SJCRH30 (cell line): ENCODE measurements at places on chromosomes 11 and 22.

GRCh38 chr22:41589391-41590241, at the start of gene PMM1:
Gene PMM1 (minus strand): TSS chr22:41589840. CDS start chr22:41589805, 35 bp downstream.
- H3K27ac ChIP-seq: peak within 1 kb of the TSS; percentile 21; the same call in 1 of the 2 replicates
- DNase-seq: peak; percentile 100

GRCh38 chr11:131885431-131885830, 515.0 kb downstream of the NTM start:
- no peak overlapping the region for H3K27ac ChIP-seq
- no peak for DNase-seq
- H3K36me3 ChIP-seq: no peaks in the 10 kb centered on the region
- no peaks in the 10 kb centered on the region for H3K4me1 ChIP-seq
- H3K27me3 ChIP-seq: no peaks in the 10 kb centered on the region

- no peaks in the 10 kb centered on the region for H3K27me3 ChIP-seq
- H3K4me1 ChIP-seq: peaks cover 8% of the 10 kb centered on the region
- DNase-seq: no peak
- no peaks in the 10 kb centered on the region for H3K36me3 ChIP-seq
Observed at GRCh38 chr22:46663001-46663400, 42.8 kb downstream of the GRAMD4 start.

DNA sequence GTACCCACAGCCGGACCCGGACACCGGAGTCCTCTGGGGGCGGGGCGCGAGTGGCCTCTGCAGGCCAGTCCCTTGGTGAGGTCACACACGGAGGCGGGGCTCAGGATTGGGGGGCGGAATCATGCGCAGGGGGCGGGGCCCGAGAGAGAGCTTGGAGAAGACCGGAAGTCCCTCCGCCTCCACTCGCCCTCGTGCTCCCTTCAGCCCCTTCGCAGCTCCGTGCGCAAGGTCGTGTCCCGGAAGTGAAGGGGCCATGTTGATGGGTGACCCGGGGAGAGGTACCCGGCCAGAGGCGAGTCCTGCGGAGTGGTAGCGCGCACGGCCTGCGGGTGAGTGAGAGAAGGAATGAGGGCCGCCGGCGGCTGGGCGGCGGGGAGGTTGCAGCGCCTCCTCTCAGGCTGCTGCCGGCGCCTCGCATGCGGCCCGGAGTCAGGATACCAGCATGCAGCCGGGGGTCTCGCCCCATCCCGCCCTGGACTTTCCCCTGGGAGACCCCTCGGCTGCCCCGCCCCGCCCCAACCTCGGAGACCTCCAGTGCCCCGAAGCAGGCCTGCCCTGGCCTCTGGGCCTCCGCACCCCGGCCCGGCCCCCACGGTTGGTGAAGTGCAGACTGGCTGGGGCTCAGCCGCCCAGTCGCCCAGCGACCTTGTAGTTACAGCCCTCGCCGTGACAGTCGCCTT, at the start of gene MIEF1:
TSS of gene MIEF1 (plus strand) at position 182 of the 680 bp plus-strand sequence. CDS start 9,005 bp downstream, outside the sequence.
- H3K27me3 ChIP-seq: no peaks in the 10 kb centered on the region
- H3K4me3 ChIP-seq: peak within 1 kb of the TSS; percentile 87
- peaks cover 8% of the 10 kb centered on the region; the same call in 1 of the 2 replicates for H3K4me1 ChIP-seq
- peaks cover 26% of the 10 kb centered on the region for H3K36me3 ChIP-seq

DNA sequence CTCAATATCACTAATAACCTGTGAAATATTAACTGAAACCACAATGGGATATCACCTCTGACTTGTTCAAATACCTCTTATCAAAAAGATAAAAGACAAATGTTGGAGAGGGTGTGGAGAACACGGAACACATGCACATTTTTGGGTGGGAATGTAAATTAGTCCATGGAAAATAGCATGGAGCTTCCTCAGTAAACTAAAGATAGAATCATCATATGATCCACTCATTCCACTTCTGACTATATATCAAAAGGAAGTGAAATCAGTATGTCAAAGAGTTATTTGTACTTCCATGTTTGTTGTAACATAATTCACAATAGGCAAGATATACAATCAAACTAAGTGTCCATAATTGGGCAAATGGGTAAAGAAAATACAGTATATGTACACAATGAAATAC, 57.4 kb downstream of the TYR start:
- H3K27me3 ChIP-seq: no peaks in the 10 kb centered on the region
- H3K4me1 ChIP-seq: no peaks in the 10 kb centered on the region
- no peaks in the 10 kb centered on the region for H3K36me3 ChIP-seq
- no peak overlapping the region for H3K4me3 ChIP-seq
